Cortex of kidney (tissue), 1 donor: ENCODE measurements at places on chromosomes 5 and 9.

- DNase-seq: no peak
These were observed 40.9 kb upstream of the SARDH start for GRCh38 chr9:133779081-133779480.

- no peak for DNase-seq
These were observed 26.6 kb downstream of the NEK6 start for GRCh38 chr9:124284237-124284831.

DNA sequence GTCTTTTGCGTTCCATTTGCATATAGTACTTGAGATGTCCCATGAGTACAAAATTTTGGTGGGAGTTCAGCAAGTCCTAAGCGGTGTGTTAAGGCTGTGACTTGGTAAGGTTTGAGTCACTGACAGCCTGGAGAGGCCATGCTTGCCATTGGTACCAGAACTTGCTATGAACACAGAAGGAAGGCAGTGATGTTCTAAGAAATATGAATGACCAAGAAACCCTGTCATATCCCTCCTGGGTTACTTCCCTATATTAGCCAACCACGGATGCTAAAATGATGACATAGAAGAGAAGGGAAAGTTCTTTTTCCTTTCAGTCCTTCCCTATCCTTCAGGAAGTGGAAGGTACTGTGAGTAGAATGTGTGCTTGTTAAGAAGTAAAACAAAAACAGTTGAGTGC, 136.7 kb downstream of the GCNT1 start:
- no peak for DNase-seq

GRCh38 chr5:96896276-96896675, 20.0 kb downstream of the ERAP2 start:
- no peak for DNase-seq

DNA sequence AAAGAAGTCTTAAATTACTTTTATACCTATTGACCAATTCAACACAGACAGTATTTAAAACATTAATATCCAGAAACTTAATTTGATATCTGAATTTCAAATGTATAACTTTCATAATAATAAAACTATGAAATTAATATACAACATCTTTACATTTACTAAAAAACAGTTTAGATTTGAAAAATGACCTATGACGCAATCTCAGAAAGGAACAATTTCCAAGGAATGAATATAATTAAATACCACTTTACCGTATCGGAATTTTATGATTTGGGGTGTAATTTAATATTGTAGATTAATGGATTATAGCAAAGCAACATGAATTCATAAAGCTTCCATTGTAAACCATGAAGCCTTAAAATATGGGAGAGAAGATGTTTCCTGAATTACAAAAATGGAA, 321.5 kb upstream of the TRPM3 start:
- DNase-seq: no peak
